ENCODE measurements at places on chromosomes 7 and 10. TPM values are rescaled to one million over a fixed set of nuclear protein-coding genes. Genes with fewer than 3 reads are reported as not detected.

SPDYE5 gene
- 4.4 TPM for polyA plus RNA-seq

ZNF365 gene
- polyA plus RNA-seq: 0.24 TPM

OR2A12 gene
- polyA plus RNA-seq: not detected

TAS2R5 gene
- 0.32 TPM for polyA plus RNA-seq

ADIRF gene
- polyA plus RNA-seq: 2.7 TPM

SH2D4B gene
- polyA plus RNA-seq: 0.11 TPM

MNX1 gene
- polyA plus RNA-seq: not detected

NPSR1 gene
- 0.38 TPM for polyA plus RNA-seq

TMEM236 gene
- 0.37 TPM for polyA plus RNA-seq

HTR7 gene
- polyA plus RNA-seq: 0.14 TPM

TAS2R41 gene
- not detected for polyA plus RNA-seq

BTBD16 gene
- polyA plus RNA-seq: 0.38 TPM

NAT16 gene
- not detected for polyA plus RNA-seq

ACTR3C gene
- polyA plus RNA-seq: 1.1 TPM

DLG5 gene
- 30.6 TPM for polyA plus RNA-seq

ACSM6 gene
- polyA plus RNA-seq: not detected

NPC1L1 gene
- polyA plus RNA-seq: 0.08 TPM

SLC13A4 gene
- 0.76 TPM for polyA plus RNA-seq

ZYX gene
- 222 TPM for polyA plus RNA-seq

RBM28 gene
- polyA plus RNA-seq: 33.1 TPM

KAZALD1 gene
- 24.7 TPM for polyA plus RNA-seq

Measured in muscle of back (tissue), 13 donors.